Esophagus squamous epithelium (tissue), 5 donors: ENCODE measurements at places on chromosomes 3 and 15. TPM values are rescaled to one million over a fixed set of nuclear protein-coding genes. Genes with fewer than 3 reads are reported as not detected.

COL7A1 gene
- total RNA-seq = 72.4 TPM

COLQ gene
- 0.95 TPM for total RNA-seq

OR5K2 gene
- not detected for total RNA-seq

PODXL2 gene
- total RNA-seq = 4.5 TPM

CFAP92 gene
- 0.95 TPM for total RNA-seq

- H3K27ac ChIP-seq = no peak overlapping the region
- no peak for DNase-seq
- no peaks in the 10 kb centered on the region for H3K27me3 ChIP-seq
- H3K4me1 ChIP-seq = no peaks in the 10 kb centered on the region
- no peak overlapping the region for H3K4me3 ChIP-seq
- no peaks in the 10 kb centered on the region for H3K36me3 ChIP-seq
Observed at GRCh38 chr15:68992696-68993095, 21.8 kb upstream of the NOX5 start.

GRCh38 chr3:68793759-68794701 lies 138.3 kb downstream of the TAFA4 start:
- no peak overlapping the region for H3K27ac ChIP-seq
- H3K36me3 ChIP-seq = no peaks in the 10 kb centered on the region
- no peaks in the 10 kb centered on the region for H3K4me1 ChIP-seq
- H3K27me3 ChIP-seq = no peaks in the 10 kb centered on the region
- no peak for DNase-seq
- H3K4me3 ChIP-seq = no peak overlapping the region

- H3K27ac ChIP-seq = peak overlapping the region; percentile 100
- H3K36me3 ChIP-seq = no peaks in the 10 kb centered on the region
- peak; percentile 9 for DNase-seq
- H3K4me1 ChIP-seq = peaks cover 20% of the 10 kb centered on the region
Observed at GRCh38 chr3:169764312-169764881, 463 bp downstream of the TERC start.
